ENCODE measurements at places on chromosomes 2 and 18. TPM values are rescaled to one million over a fixed set of nuclear protein-coding genes. Genes with fewer than 3 reads are reported as not detected.

Gene ERFE
- 1.4 TPM for total RNA-seq

Gene DOK6
- 3.1 TPM for total RNA-seq

Gene ARHGAP28
- total RNA-seq: 15.5 TPM

Gene LRRTM4
- 0.59 TPM for total RNA-seq

Gene FEV
- total RNA-seq: not detected

Gene TMEM169
- 20.1 TPM for total RNA-seq

Gene CTNNA2
- total RNA-seq: 4.3 TPM

Gene FSHR
- total RNA-seq: 0.38 TPM

Gene COBLL1
- 18.6 TPM for total RNA-seq

Gene ATAD2B
- total RNA-seq: 12.2 TPM

Data from astrocyte (in vitro differentiated cells and primary cell).